Choroid plexus epithelial cell (primary cell): ENCODE measurements at places on chromosomes 16 and 17.

- DNase-seq = peak; percentile 87
Observed at GRCh38 chr17:75059369-75060345, 12.6 kb downstream of the KCTD2 start.

DNA sequence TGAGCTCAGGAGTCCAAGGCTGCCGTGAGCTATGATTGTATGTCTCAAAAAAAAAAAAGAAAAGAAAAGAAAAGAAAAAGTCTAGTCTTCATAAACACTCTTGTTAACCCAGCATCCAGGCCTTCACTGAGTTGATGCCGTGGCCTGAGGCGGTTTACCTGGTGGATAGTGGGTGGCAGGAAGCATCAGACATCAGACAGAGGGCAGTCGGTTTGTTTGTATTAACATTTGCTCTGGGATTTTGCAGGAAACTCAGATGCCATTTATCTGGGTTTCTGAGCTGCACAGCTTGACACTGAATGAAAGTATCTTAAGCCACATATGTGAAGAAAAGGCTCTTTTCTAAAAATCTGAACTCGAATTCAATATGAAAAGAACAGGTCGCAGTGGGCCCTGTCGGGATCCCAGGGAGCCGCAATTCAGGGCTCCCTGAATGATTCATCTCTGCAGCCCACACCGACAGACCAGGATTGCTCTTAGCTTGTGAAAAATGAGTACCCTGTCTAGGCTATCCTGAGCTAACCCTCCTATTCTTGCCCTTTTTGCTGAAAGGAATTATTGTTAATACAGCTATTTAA lies 1.1 kb upstream of the DBNDD1 start:
- DNase-seq = peak; percentile 26

DNA sequence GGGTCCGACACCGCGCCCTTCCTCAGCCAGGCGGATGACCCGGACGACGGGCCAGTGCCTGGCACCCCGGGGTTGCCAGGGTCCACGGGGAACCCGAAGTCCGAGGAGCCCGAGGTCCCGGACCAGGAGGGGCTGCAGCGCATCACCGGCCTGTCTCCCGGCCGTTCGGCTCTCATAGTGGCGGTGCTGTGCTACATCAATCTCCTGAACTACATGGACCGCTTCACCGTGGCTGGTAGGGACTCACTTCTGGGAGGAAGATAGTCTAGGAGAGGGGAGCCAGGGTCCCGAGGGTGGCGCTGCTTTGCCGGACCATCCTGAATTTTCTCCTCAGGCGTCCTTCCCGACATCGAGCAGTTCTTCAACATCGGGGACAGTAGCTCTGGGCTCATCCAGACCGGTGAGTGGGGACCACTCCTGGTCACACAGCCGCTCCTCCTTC lies 601 bp downstream of the SPNS1 start:
- DNase-seq = peak; percentile 12

DNA sequence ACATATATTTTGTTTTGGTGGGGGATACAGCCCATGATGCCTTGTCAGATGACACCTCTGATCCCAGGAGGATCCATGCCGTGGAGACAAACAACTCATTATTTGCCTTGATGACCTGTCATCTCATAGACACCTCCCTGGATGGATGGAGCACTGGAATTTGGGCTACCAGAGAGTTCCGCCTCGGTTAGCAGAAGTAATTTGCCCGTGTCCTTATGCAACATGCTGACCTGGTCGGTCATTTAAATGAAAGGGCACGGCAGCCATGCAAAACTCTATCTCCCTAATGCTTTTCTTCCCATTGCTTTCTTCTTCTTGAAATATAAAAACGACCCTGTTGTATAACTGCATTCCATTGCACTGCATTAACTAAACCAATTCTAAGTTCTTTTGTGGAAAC lies 145.3 kb downstream of the GRIN2A start:
- DNase-seq = no peak

DNA sequence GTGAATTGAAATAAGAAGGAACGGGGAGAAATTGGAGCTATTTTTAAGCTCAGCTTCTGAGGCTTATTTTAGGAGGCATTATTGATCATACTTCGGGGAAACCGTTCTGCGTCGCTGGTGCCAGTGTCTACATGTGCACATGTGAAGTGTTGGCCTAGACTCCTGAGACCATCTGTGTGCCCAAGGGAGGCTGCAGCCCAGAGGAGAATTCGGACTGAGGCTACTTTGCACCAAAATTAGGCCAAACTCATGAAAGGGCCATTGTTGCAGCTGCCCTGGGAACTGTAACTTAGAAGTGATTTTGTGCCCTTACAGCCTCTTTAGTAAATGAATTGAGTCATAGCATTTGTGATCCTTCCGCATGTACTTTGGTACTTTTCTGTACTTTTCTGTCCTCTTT lies 102.0 kb upstream of the NOL11 start:
- no peak for DNase-seq

GRCh38 chr16:79635488-79635887 lies 35.0 kb upstream of the MAF start:
- no peak for DNase-seq

- DNase-seq = peak; percentile 6
Observed at GRCh38 chr17:31854672-31855071, 4.4 kb downstream of the COPRS start.

GRCh38 chr17:48636177-48637018 lies 10.2 kb upstream of the HOXB9 start:
- DNase-seq = peak; percentile 16

DNA sequence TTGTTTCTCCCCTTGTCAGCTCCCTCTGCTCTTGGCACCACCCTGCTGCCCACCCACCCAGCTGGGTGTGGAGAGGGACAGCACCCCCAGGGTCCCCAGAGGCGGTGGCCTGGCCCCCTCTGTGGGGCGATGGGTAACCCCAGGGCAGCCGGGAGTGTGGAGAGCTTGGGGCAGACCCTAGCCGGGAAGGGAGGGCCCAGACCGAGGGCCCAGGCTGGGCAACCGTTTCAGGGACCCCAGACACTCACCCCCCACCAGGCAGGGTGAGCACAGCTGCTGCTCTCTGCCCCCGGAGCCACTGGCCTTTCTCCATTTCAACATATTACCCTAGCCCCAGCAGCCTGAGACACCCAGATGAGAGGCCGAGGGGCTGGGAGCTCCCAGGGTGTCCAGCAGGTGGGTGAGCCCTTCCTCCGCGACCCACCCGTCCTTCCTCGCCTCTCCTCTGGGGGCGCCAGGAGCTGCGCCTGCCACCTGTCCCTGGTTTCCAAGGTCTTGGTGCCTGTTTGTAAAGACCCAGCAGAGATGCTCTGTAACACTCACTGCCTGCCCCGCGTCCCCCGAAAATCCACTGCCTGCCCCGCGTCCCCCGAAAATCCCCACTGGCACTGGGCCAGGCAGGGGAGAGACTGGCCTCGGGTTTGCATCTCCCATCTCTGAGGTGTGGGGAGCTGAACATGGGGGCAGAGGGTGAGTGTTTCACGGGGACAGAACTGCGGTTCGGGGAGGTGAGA lies 45.4 kb downstream of the BAHCC1 start:
- DNase-seq = no peak

DNA sequence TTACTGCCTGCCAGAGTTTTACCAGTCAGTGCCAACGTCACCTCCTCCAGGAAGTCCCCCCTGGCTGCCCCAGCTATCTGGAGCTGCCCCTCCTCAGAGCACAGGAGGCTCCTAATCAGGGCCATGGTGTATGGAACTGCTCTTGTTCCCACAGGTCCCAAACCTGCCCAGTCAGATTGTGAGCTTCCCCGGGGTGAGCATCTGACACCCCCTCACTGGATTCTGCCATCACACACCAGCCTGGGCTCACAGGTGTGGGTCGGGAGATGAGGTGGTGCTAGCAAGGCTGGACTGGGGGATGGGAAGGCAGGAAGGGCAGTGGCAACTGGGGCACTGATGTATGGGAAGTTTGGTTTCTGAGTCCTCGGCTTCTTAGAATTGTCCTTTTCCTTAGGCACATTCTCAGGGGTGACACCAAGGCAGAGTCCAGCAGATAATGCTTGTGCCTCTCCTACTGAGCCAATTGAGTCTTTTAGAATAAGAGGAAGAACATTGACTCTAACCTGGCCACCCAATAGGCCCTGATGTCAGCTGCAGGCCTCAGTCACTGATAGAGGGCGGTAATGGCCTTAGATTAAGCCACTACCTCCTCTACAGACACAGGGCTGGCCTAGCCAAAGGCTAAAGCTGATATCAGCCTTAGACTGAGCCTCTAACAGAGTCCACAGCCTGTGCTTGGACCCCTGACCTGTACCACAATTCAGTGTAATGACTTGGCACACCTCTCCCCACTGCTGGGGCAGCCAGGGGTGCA lies 107.9 kb downstream of the WSCD1 start:
- DNase-seq = no peak

GRCh38 chr16:12178251-12178990 lies 201.9 kb downstream of the SNX29 start:
- DNase-seq = peak; percentile 11
